ENCODE measurements at places on chromosomes 4 and X.

GRCh38 chrX:16075087-16075486 lies 48.3 kb upstream of the GRPR start:
- no peak for DNase-seq

DNA sequence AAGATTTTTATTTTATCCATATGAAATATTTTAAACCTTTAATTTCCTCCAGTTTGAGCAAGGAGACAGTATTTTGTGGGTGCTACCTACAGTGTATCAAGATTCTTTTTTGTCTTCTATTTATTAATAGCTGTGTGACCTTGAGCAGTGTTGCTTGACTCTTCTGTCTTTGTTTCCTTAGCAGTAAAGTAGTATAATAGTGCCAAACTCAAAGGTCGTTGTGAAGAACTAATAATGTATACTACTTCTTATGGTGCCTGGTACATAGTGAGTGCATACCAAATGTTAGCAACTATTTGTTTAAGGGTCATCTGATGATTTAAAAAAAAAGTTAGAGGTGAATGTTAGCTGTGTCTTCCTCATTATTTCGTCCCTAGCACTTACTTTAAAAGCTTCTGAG lies 30.5 kb downstream of the SMARCAD1 start:
- DNase-seq = no peak

GRCh38 chr4:68748181-68748991 lies 67.4 kb upstream of the UGT2B10 start:
- no peak for DNase-seq

DNA sequence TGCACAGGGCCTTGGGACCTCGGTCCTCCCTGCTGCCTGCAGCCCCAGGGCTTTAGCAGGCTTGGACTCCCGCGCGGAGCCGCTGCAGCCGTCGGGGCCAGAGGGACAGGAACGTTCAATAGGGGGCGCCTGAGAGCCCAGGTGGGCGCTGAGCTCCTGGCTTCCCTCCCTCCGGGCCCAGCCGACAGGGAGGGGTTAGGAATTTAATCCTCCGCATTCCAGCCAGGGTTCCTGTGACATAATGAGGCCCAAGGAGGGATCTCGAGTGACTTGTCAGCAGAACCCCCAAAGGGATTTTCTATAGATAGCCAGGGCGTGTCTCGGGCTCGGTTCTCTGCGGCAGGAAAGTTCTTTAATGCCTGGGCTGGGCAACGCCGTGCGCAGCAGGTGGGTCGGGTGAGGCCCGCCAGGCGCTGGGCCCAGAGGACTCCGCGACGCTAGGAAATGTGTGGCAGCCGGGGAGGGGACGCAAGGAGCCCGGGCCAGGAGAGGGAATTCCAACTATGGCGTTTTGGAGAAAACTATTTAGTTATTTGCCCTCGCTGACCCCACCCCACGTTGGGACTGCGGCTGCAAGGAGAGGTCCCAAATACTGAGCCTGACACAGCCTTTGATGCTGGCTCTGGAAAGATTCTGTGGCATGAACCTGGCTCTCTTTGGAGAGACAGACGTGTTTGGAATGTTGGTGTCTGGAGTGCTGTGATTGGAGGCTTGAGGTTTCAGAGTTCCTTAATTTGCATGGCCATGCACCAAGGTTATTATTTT lies 285.2 kb upstream of the GATB start:
- no peak for DNase-seq

DNA sequence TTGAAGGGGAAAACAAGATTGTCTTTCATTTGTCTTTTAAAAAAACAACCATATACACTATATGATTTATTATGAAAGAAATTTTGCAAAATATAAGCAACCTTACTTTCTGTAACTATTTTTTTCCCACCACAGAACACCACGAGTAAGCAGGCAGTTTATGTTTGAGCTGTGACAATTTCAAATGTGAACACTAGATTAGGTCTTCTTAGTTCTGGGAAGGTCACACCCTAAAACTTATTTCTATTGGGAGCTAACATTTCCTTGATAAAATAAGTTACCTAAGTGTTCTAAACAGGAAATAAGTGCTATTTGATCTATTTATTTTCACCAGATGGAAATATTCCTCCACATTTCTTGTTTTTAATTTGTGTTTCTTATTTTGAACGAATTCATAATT lies 50.6 kb downstream of the PCDH7 start:
- no peak for DNase-seq

DNA sequence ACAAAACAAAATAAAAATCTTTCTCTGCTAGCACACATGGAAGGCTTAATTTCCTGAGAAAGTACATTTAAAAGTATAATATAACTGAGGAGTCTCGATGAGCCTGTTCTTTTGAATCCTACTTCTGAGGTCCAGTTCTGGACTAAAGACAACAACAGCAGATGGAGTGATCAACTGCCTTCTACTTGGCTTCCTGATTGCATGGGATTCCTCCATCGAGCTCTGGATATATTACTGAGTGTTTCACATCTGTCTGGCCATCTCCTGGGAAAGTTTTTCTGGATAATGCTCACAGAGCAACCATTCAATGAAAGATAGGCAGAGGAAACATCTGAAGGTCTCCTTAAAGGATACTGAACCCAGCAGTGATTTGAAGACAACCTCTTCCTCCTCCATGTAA lies 42.6 kb downstream of the KDR start:
- DNase-seq = no peak

- DNase-seq = no peak
Observed at GRCh38 chr4:98746530-98746929, 88.1 kb upstream of the TSPAN5 start.

- DNase-seq = no peak
Observed at GRCh38 chrX:133812402-133812801, 173.0 kb downstream of the GPC3 start.

GRCh38 chr4:100369871-100370270 lies 148.0 kb downstream of the EMCN start:
- no peak for DNase-seq

DNA sequence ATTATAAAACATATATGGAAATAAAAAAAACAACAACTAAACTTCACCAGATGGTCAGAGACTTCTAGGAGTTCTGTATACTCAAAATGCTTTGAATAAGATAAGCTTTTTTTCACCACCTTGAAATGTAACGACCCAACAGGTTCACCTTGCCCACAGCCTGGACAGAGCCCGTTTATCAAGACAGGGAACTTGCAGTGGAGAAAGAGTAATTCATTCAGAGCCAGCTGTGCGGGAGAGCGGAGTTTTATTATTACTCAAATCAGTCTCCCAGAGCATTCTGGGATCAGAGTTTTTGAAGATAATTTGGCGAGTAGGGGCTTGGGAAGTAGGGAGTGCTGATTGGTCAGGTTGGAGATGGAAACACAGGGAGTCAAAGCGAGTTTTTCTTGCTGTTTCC lies 38.5 kb downstream of the AGA start:
- DNase-seq = no peak

DNA sequence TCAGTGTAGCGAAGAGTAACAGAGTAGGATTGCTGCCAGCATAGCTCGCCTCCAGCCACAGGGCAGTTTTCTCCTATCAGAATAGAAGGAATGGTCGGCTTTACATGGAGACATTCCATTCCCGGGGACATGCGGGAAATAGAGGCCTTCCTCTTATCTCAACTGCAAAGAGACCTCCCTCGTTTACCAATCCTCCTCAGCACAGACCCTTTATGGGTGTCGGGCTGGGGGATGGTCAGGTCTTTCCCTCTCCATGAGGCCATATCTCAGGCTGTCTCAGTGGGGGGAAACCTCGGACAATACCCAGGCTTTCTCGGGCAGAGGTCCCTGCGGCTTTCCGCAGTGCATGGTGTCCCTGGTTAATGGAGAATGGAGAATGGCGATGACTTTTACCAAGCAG lies 285.0 kb downstream of the ASMT start:
- DNase-seq = no peak

GRCh38 chr4:2406406-2406805 lies 12.0 kb downstream of the ZFYVE28 start:
- no peak for DNase-seq

DNA sequence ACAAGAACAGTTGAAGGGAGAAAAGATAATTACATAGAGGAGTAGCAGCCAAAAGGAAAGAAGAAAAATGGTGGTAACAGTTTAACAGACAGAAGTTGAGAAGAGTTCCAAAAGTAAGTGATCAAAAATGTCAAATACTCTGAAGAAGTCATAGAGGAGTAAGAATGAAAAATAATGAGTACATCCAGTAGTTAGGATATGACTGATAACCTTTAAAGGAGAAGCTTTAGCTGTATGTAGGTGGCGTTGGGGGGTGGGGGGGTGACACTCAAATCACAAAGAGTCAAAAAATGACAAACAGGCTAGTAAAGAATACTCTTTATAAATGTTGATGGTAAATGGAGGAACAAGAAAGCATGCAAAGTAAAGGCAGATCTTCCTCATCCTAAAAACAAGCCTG lies 40.6 kb downstream of the RAB33A start:
- DNase-seq = no peak

DNA sequence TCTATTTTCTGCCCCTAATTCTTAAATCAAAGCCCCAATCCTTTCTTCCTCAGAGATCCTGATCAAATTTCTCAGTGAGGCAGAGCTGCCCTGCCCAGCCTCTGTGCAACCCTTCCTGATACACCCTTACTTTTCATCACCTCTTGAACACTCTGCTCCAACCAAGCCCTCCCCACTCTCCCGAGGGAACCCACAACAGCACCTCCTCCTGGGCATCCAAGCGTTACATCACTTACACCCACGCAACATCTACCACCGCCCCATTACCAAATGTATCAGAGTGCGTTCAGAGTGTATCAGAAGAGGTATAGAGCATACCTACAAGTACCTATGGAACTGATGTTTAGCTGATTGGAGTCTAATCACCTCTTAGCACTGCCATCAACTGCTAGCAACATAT lies 186.5 kb downstream of the RAP1GDS1 start:
- no peak for DNase-seq

DNA sequence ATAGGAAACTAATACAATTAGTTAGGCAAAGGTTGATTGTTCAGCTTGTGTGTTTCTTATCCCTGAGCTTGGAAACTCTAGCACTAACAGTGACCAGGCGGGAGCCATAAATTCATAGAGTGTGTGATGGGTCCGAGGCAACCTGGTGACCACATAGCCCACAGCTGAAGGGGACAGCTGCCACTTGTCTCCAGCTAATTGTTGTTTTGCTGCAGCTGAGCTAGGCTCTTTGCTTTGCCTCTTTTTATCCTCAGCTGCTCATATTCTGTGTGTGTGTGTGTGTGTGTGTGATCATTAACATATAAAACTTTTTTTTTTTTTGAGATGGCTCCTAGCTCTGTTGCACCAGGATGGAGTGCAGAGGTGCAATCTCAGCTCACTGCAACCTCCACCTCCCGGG lies 53.2 kb downstream of the DOCK11 start:
- no peak for DNase-seq

DNA sequence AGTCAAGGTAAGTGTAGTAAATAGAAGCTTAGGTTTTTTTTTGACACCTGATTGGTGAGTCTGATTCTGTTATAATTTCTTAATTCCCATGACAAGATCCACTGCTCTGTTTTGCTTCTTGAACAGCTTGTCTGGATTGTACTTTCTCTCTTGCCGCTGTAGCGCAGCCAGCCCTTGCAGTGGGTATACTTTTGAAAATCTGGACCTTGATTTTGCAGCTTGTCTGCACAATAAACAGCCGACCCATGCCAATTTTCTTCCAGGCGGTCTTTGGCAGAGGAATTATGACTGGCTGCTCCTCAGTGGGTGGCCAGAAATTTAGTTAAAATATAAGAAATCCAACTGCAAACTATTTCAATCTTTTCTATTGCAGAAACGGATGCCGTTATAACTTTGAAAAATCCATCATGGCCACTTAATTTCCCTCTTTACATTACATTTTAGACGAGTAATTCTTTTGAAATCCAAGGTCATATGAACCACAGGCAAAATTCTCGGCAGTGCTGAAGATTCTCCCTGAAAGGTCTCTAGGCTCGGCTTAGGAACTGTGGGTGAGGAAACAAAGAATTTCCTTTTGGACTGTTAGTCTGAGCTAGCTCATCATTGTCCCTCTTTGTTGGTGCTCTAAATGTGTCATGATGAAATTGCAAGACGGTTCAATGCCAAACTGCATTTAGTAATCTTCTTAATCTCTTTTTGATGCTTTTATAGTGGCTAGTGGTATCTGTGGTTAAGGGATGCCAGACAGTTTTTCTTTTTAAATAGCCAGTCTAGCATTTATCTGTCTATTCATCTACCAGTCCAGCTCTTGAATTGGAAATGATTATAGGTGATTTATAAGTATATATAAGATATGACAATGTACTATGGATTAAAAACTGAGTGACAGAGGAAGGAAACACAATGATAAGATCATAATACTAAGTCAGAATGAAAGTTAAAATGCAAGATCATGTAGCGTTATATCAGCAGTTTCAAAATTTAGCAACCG lies 31.5 kb upstream of the PTTG2 start:
- no peak for DNase-seq

- DNase-seq = no peak
Observed at GRCh38 chr4:125951261-125951887, 636.6 kb downstream of the FAT4 start.

DNA sequence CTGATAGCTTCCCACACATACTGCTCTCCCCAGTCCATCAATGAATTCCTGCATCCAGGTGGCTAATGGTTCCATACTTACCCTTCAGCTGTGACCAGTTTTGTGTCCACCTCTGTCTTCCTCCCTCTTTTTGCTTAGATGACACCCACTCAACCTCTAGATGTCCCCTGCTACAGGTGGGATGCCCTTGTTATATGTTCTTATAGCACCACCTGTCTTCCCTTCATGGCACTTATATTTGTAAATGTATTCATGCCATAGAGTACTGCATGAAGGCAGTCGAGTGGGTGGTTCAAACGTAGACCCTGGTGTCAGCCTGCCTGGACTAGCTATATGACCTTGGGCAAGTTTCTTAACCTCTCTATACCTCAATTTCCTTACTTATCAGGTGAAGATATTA lies 6.5 kb upstream of the USP46 start:
- DNase-seq = no peak

DNA sequence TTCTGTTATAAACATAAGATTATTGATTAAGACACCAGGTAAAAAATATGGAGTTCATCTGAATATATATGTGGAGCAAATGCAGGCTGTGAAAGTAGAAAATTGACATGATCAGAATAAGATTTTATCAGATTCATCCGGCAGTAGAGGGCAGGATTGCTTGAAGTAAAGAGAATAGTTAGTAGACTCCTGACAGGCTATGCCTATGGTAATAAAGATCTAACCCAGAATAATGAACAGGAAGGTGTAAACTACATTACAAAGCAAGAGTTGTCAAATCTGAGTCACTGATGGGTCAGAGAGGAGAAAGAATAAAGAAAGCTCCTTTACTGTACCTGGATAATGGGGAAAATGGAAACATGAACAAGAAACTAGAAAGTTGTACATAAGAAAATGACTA lies 20.8 kb upstream of the TMEM184C start:
- no peak for DNase-seq

DNA sequence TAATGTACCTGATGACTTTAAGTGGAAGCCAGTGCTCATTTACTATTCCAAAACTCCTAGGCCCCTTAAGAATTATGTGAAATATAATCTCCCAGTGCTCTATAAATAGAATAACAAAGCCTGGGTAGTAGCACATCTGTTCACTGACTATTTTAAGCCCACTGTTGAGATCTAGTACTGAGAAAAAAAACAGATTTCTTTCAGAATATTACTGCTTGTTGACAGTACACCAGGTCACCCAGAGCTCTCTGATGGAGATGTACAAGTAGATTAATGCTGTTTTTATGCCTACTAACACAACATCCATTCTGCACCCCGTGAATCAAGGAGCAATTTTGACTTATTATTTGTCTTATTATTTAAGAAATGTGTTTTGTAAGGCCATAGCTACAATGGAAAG lies 75.7 kb downstream of the FAM47C start:
- no peak for DNase-seq
